Dermis microvascular lymphatic vessel endothelial cell (primary cell): ENCODE measurements at places on chromosomes 4 and X. TPM values are rescaled to one million over a fixed set of nuclear protein-coding genes. Genes with fewer than 3 reads are reported as not detected.
A peak's percentile ranks its signal among the peaks of the same experiment; 100 is the strongest.

DNA sequence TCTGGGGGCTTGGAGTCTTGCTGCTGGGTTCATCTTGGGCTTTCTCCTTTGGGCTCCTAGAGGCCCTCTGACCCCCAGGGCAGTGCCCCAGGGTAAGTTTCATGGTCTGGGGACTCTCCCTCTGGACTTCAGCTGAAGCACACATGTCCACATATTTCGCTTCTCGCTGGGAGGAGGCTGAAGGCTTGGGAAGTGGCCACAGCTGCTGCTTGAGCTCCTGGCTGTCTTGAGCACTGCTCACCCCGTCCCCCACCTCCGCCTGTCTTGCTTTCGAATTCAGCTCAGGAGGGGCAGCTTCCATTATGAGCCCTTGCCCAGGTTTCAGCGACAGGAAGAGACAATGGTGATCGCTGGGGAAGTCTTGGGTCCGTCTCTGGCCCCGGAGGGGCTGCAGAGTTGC lies 3.7 kb downstream of the C4orf54 start:
- no peak for DNase-seq

DNA sequence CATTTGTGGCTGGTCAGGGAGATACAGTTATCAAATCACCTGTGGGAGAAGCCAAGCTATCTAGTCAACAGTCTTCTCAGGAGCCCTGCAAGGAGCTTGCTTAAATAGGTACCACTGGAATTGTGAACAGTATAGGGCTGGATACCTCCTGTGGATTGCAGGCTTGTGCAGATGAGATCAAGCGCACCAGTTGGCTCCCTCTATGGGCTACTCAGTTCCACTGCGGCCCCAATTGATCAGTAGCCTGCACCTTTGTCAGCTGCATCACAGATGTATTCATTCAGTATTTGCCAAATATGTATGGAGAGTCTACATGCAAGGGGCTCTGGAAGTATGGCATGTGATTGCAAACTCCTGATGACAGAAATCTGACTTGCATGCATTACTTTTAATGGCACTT lies 28.6 kb downstream of the TEX13A start:
- DNase-seq, result no peak

DNA sequence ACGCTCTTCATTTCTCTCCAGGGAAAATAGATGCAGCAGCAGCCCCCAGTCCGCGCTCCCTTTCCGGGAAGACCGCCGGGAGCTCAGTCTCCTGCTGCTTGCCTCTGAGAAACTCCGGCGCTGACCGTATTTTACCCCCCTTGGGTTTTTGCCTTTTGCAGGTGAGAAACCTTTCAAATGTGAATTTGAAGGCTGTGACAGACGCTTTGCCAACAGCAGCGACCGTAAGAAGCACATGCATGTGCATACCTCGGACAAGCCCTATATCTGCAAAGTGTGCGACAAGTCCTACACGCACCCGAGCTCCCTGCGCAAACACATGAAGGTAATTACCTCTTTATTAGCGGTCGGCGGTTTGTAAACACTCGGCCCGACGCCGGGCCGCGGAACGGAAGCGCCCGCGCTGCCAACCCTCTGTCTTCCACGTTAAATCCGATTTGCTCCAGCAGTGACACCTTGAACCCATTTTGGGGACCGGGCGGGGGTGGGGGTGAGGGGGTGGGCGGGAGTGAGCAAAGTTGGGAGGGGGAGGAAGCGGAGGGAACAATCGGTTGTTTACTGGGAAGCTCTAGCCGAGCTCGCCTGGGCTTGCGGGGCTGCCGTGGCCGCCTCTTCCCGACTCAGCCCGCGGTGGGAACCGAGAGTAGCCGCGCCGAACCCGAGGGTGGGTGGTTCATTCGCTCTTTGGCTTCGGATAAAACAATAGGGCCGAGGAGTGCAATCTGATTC lies 3.0 kb downstream of the ZIC3 start:
- DNase-seq, result no peak

- DNase-seq, result no peak
These were observed 2.3 kb upstream of the SLBP start for GRCh38 chr4:1714303-1715001.

DNA sequence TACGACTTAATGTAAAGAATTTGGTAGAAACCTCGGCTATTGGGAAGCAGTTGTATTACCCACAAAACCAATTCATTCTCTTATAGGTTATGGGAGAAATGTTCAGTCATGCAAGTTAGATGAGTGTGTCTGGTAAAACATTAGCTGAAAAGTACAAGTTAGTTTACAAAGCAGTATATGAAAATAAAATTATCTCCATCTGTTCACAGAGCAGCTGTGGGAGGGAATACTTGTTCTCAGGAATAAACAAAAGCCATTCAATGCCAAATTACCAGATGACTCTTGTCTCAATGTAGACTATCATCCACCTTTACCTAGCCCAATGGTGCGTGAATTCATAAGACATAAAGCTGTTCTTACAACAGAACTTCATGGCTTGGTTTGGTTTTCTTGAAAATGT lies 28.6 kb downstream of the STAP1 start:
- DNase-seq, result no peak

DNA sequence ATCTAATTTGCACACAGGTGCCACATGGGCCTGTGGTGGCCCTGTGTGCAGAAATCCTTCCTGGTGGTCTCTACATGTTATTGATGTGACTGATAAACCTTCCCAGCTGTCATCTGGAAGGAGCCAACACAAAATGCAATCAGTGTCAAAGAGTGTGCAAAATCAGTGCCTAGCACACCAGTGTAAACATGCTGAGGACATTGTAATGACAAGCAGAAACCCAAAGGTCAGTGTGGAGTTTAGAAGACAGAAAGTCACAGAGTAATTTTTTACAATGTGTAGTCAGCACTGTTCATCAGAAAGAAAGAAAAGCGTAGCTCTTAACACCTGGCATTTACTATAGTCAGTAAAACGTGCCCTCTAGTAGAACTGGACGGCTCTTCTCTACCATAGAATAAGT lies 50.3 kb downstream of the PHKA2 start:
- DNase-seq, result no peak

- peak; percentile 20 for DNase-seq
These were observed 104.4 kb upstream of the ARHGAP24 start for GRCh38 chr4:85370400-85371032.

GRCh38 chrX:10242026-10242425 lies 85.3 kb downstream of the CLCN4 start:
- DNase-seq, result no peak

GRCh38 chr4:69787879-69788278 lies 27.5 kb upstream of the SULT1B1 start:
- DNase-seq, result no peak

GRCh38 chr4:73952352-73952751 lies 29.5 kb downstream of the PF4 start:
- no peak for DNase-seq

- DNase-seq, result no peak
These were observed 482 bp downstream of the RNF4 start for GRCh38 chr4:2469192-2469984.

GRCh38 chr4:26812049-26812714 lies 48.5 kb upstream of the STIM2 start:
- peak; percentile 30 for DNase-seq

DNA sequence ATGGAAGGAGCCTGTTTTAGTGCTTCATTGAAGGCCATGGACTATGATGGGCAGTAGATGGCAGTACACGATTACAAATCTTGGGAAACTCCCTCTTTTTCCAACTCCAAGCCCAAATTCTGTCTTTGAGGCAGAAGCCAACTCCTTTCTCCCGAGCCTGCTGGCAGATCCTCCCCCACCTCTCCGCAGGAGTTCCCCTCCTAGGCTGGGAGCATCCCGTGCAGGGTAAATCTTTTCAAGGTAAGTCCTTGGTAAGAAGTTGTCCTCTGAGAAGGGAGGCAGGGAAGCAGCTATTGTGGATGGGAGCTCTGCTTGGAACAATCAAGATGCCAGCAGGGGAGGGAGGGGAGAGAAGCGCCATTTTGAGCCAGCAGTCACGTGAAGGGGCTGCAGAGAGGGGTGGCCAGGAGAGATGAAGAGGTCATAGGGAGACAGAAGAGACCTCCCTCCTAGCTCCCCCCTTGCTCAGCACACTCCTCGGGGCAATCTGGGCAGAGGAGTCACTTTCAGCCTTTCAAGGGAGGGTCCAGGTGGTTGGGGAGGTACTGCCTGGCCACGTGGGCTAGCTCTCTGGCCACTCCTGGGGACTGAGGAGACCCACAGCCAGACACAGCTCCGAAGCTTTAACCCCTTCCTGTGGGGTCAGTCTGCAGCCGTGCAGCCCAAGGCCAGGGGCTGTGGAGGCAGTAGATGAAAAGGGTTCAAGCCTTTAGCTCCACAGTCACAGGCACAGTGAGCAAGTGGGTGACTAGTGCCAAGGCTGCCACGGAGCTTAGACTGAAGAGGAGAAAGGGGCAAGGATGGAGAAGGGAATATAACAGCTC lies 9.6 kb downstream of the CC2D2A start:
- DNase-seq, result peak; percentile 77

GRCh38 chr4:17448689-17449088 lies 63.2 kb downstream of the QDPR start:
- peak; percentile 86 for DNase-seq

DNA sequence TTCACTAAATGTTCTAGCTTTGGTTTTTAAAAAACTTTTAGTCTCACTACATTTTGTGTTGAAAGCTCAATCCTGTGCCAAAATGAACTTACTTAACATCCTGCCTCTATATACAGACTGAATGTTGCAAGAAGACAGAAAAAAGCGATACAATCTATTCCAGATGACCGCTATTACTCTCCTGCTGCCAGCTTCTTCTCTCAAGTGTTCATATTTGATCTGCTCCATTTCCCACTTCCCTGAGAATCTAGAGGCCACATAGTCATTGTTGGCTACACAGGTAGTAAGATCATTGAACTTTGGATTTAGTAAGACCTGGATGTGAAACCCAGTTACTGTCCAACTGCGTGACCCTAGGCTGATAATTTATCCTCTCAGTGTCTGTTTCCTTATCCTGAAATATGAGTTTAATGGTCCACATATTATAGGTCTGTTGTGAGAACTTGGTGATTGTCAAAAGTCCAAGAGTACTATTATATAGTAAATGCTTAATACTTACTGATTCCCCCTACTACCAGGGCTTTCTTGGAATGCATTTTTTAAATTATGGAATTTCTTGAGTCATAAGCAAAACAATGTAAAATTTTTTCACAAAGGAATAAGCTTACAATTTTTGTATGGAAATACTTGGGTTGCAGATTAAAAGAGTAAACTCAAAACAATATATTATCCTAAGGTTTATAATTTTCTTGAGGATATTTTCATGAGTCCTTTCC lies 976.8 kb upstream of the ADGRL3 start:
- no peak for DNase-seq

DNA sequence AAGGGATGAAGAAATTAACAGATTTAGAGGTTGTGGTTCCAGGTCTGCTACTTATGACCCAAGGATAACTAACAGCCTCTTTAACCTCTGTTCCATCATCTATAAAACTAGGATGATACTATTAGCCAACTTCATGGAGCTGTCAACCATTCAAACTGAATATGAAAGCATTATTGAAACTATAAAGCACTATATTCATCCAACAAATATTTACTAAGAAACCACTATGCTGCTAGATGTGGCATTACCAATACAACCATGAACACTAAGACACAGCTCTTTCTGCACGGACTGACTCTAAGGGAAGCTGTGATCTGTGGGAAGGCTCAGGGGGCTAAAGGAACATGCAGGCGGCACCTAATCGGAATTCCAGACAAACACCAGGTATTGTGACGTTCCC lies 66.0 kb downstream of the APBB2 start:
- DNase-seq, result no peak

GRCh38 chr4:7515390-7515902 lies 80.7 kb upstream of the PSAPL1 start:
- DNase-seq, result no peak

- DNase-seq, result no peak
These were observed 458.9 kb upstream of the TEX13C start for GRCh38 chrX:124860736-124861135.

GRCh38 chr4:2742081-2742822 lies 13.9 kb downstream of the TNIP2 start:
- DNase-seq, result no peak

DNA sequence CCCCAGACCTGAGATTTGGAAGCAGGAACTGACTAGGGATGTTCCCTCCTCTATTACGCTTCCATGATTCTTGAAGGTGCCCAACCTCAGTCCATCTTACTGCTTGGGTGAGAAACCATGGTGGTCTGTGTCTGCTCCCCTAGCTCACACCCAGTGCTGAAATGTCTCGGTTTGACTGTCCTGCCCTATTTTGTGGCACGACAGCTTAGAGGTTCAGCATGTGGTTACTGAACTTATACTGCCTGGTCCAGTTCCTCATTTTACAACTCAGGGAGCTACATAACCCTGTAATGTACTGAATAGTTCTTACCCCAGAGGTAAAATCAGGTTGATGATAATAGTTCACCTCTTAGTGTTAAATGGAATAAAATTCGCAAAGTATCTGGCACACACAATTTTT lies 203.1 kb downstream of the RBM46 start:
- DNase-seq, result no peak

The XPNPEP2 gene
- not detected in 2 replicates for total RNA-seq

The HAUS7 gene
- total RNA-seq, result 11.6 and 13.9 TPM in 2 replicates

The ETDB gene
- total RNA-seq, result not detected in 2 replicates

The KCNIP4 gene
- total RNA-seq, result not detected in 2 replicates

The NXF2B gene
- total RNA-seq, result not detected in 2 replicates

The CT45A1 gene
- not detected in 2 replicates for total RNA-seq

The ADH1C gene
- total RNA-seq, result not detected in 2 replicates

The MSX1 gene
- 2.1 and 2.3 TPM in 2 replicates for total RNA-seq

The ZDHHC15 gene
- total RNA-seq, result under 0.01 TPM in 1 of 2 replicates, not detected in the other

The ATP1B4 gene
- total RNA-seq, result not detected in 2 replicates
